ENCODE measurements at places on chromosomes 3 and 15. TPM values are rescaled to one million over a fixed set of nuclear protein-coding genes. Genes with fewer than 3 reads are reported as not detected.

The HCLS1 gene
- total RNA-seq = 289 TPM

The RBP2 gene
- total RNA-seq = not detected

The SYNPR gene
- not detected for total RNA-seq

The TEX55 gene
- not detected for total RNA-seq

GRCh38 chr15:77251662-77252061, 168.2 kb downstream of the PEAK1 start:
- ATAC-seq = no peak

DNA sequence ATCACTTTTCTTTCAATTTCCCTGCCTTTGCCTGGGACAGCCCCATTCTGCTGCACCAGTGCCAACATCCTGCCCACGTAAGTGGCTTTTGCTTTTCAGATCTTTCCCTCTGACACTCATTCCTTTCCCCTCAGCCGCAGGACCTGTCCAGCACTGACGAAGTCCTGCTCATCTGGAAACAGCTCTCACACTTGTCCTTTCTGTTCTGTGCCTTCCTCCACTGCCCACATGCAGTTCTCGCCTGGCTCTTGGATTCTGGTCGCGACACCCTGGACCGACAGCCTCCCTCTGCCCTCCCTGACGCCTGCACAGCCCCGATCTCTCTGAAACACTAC, 99.7 kb downstream of the ADCY5 start:
- peak; percentile 77 for ATAC-seq

DNA sequence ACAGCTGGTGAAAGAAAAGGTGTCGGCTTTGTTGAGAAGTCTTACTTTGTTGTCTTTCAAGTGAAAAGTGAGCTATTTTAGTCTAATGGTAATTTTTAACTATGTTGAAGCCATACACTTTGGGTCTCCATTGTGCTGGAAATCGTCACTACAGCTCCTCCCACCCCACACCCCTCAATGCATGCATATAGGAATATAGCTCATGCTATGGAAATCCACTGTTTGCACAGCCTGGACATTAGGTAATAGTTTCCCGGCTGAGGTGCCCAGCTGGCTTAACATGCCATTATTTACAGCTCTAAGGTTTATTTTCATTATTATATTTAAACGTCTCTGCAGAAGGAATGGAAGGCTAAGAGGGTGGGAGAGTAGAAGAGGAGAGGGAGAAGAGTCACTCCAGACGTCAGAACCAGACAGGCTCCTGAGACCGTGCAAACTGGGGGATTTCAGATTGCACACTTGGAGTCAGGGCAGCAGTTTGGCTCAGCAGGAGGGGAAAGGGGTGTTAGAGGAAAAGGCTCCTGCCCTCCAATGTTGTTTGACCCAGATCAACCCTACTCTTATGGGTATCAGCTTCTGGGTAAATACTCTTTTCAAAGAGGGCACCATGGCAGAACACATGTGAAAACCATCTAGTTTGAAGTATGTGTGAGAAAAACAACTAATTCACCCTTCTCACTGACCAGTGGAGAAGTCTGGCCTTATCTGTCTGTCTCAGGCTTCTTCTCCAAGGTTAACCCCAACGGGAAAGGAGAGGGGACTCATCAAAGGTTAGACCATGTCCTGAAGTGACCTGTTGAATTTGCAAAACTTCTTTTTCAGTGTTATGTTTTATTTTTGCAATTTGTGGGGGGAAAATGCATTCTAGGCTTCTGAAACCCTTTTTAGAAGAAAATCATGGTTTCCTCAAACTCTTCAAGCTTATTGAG, 218.7 kb upstream of the CTDSPL start:
- ATAC-seq = no peak

DNA sequence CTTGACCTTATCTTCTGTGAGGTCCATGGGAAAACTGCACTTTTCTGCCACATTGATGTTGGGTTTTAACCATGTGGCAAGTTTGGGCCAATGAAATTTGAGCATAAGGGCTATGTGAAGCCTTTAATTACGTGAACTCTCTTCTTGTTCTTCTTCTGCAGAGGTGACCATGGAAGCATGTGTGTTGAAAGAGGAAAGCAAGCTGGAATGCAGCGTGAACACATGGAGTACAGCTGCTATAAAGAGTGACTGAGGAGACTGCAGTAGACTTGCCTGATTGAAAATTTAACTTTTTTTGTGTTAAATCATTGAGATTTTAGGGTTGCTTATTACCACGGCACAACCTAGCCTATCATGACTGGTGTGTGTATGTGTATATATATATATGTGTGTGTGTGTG, 347.3 kb downstream of the ZIC1 start:
- ATAC-seq = no peak

- ATAC-seq = no peak
Measured at GRCh38 chr15:82535566-82536408, 4.5 kb downstream of the RPS17 start.

DNA sequence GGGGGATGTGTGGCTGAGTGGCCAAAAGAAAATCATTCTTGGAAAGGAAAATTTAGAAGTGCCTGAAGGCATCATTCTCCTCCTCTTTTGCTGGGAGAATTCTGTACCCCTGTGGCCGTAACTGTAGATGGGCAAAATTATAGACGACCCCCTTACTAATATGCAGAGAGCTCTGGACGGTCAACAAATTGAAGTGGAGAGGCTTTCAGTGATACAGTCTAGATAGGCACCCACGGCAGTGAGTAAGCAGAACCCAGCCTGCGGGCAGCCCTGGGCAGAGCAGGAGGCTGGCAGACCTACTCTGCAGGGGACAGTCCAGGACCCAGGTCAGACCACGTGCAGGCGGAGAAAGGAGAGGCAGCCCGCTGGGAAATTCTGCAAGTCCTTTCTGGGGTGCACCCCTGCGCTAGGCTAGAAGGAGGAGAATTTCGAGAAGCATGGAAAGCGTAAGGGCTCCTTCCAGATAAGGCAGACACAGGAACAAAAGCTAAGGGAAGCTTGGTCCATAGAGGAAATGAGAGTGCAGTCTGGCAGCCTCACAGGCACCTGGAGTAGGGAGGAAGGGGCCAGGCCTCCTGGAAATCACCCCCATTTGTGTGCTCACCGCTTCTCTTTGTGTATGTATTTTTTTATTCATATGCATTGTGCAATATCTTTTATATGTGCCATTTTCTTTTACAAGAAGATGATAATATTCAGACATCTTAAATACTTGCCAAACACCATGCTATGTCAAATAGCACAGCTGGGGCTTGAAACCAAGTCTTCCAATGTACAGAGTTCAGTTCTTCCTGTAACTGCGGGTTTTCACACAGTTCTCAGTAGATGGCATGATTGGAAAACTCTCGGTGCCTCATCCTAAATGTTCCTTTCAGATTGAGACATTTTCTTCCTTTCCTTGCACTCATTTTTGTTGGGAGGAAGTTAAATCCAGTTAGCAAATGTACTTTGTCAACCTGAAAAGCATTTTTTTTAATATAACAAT, 40.2 kb downstream of the LRRK1 start:
- ATAC-seq = no peak

DNA sequence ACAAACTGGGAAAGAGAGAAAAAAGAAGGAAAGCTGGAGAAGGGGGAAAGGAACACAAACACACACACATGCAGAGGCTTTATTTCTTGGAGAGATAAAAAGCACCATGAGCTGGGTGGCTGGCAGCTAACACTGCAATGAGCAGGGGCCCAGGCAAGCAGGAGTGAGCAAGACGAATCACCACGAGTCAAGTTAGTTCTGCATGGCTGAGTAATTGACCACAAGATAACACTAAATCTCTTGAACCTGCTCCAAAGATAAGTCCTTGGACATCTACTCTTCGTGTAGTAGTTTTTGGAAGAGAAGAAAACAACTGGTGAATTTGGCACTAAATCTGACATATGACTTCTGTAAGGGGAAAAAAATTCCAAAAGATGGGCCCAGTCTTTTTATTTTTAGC, 100.9 kb downstream of the MYO5A start:
- peak; percentile 86 for ATAC-seq

DNA sequence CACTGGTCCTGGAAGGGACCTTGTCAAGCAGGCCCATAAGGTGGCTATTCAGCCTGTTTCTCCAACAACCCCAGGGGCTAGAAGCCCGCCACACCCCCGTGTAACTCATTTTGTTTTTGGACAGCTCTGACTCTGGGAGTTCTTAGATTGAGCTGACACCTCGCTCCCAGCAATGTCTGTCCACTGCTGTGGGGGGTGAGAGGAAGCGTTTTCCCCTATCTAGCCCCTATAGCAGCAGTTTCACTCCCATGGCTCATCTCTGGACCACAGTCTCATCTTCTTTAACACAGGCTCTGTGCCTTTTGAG, 1.1 kb upstream of the PPP1R2 start:
- ATAC-seq = no peak

GRCh38 chr3:56702490-56703315, 19.6 kb upstream of the TASOR start:
- peak; percentile 47 for ATAC-seq

DNA sequence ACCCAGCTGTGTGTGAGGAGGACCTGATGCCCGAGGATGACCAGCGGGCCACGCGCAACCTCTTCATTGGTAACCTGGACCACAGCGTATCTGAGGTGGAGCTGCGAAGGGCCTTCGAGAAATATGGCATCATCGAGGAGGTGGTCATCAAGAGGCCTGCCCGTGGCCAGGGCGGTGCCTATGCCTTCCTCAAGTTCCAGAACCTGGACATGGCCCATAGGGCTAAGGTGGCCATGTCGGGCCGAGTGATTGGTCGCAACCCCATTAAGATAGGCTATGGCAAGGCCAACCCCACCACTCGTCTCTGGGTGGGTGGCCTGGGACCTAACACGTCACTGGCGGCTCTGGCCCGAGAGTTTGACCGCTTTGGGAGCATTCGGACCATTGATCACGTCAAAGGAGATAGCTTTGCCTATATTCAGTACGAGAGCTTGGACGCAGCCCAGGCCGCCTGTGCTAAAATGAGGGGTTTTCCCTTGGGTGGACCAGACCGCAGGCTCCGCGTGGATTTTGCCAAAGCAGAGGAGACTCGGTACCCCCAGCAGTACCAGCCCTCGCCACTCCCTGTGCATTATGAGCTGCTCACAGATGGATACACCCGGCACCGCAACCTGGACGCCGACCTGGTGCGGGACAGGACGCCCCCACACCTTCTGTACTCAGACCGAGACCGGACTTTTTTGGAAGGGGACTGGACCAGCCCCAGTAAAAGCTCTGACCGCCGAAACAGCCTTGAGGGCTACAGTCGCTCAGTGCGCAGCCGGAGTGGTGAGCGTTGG, 1.5 kb downstream of the RBM15B start:
- ATAC-seq = no peak

DNA sequence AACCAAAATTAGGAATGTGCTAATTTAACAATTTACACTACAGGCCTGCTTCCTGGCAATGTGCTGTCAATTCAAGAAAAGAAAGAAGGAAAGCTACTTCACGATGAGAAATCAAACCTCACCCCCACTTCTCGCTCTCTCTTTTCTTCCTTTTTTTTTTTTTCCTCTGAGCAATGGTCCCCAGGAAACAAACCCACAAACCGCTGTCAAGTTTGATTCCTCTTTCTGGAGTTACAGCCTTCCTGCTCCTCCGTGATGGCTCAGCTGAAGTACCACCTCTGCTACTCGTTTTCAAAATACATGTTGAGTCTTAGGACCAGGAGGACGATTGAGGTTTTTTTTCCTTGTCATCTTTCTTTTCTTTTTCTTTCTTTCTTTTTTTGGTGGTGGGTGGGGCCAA, 3.4 kb upstream of the TRIM71 start:
- peak; percentile 28 for ATAC-seq

- no peak for ATAC-seq
Measured at GRCh38 chr3:178491751-178492150, 44.5 kb upstream of the KCNMB2 start.

GRCh38 chr3:44223299-44223698, 18.4 kb upstream of the TOPAZ1 start:
- no peak for ATAC-seq

DNA sequence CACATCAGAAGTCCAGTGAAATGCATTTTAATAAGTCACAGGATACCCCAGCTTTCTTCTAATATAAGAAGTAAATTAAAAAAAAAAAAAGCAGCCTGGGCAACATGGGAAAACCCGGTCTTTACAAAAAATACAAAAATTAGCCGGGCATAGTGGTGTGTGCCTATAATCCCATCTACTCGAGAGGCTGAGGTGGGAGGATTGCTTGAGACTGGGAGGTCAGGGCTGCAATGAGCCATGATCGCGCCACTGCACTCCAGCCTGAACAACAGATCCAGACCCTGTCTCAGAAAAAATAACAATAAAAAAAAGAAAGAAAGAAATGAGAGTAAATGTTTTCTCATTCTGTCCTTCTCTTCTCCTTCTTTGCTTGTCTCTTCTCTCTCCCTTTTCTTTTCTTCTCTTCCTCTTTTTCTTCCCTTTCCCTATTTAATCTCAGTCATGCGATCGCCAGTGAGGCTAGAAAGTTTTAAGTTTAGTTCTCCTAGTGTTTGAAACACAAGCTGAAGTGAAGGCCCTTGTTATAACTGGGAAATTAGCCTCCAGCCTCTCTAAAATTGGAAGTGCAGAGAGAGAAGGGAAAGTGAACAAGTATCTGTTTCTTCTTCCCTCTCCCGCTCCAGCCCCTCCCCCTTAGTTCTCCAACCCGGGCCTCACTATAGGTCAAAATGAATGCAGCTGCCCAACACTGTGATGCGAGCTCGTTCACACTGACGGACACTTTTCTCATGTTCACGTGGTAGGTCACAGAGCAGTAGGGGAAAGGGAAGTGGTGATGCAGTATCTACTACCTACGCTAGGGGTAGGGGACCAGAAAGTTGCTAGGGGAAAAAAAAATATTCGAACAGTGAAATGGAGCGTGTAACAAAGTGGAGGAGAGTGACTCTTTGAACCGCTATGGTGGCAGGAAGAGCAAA, 23.5 kb upstream of the TSC22D2 start:
- ATAC-seq = peak; percentile 97

DNA sequence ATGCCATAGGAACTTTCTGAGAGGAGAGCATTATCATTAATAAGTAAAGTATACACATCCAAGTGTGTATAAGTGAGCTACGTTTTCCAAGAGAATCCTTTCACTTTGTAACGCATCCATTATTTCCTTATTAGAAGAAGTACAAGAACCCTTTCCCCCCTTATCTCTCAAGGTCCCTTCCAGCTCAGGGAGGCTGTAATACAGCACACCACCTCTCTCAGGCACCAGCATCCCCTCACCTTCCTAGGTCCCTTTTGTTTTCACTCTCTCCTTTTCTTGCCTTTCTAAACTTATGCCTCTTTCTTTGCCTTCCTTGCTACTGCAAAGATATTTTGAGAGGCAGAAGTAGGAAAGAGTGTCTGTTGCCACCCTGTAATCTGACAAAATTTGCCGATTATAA, 446.0 kb downstream of the GRM7 start:
- no peak for ATAC-seq

DNA sequence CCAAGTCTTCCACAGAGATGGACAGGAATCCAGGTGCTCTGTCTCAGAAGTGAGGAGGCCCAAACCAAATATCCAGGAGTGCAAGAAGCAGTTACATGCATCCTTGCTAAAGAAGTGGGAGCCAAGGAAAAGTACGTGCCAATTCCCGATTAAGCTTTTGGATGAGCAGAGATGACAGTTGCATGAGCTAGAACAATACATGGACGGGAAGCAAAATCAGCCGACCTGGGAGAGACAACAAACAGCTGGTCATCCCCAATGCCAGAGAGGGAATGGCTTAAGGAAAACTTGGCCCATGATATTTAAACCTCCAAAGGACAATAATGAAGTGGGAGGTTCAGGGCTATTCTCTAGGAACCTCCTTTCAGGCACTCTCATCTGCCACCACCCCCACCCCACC, 86.0 kb upstream of the ABHD17C start:
- no peak for ATAC-seq

- no peak for ATAC-seq
Measured at GRCh38 chr15:91936927-91937326, 83.4 kb downstream of the SLCO3A1 start.

Data from activated T-helper 17 cell treated with anti-CD3 and anti-CD28 coated beads, Interleukin-2, amount 50 U/mL, for 72 hours (primary cell).